ENCODE measurements at places on chromosomes 6 and 20. TPM values are rescaled to one million over a fixed set of nuclear protein-coding genes. Genes with fewer than 3 reads are reported as not detected.

Gene C2
- 0.23 TPM for polyA plus RNA-seq

Gene MEP1A
- polyA plus RNA-seq: not detected

Gene KHDRBS2
- 3.2 TPM for polyA plus RNA-seq

Gene PDYN
- 0.21 TPM for polyA plus RNA-seq

Gene AKAP7
- polyA plus RNA-seq: 13.0 TPM

Gene FAM217A
- not detected for polyA plus RNA-seq

Gene NCOA5
- 10.1 TPM for polyA plus RNA-seq

Gene ENPP3
- not detected for polyA plus RNA-seq

Gene GNMT
- polyA plus RNA-seq: 2.5 TPM

Gene PHACTR3
- 0.96 TPM for polyA plus RNA-seq

Gene FKBP1C
- polyA plus RNA-seq: 0.91 TPM

Gene CCN6
- 0.73 TPM for polyA plus RNA-seq

Gene FRK
- polyA plus RNA-seq: 0.06 TPM

Gene RIPPLY2
- 4.0 TPM for polyA plus RNA-seq

Gene SERPINB6
- 25.9 TPM for polyA plus RNA-seq

Gene SLC4A11
- polyA plus RNA-seq: 10.8 TPM

Gene CNR1
- polyA plus RNA-seq: 0.71 TPM

Gene CRISP3
- polyA plus RNA-seq: not detected

Gene ZBTB12
- polyA plus RNA-seq: 0.68 TPM

Gene ZSCAN26
- polyA plus RNA-seq: 6.5 TPM

Gene ADGRF5
- polyA plus RNA-seq: not detected

Gene SENP6
- 66.6 TPM for polyA plus RNA-seq

Gene PPP1R3G
- polyA plus RNA-seq: 0.05 TPM

Gene TGM6
- not detected for polyA plus RNA-seq

Gene TRDN
- polyA plus RNA-seq: 104 TPM

Gene SH3BGRL2
- 7.5 TPM for polyA plus RNA-seq

Gene DYNLT2
- 4.4 TPM for polyA plus RNA-seq

Gene EDN1
- polyA plus RNA-seq: 1.1 TPM

Gene KCNG1
- 8.1 TPM for polyA plus RNA-seq

Gene MANEA
- polyA plus RNA-seq: 5.5 TPM
